ENCODE measurements at places on chromosomes 16 and 17. TPM values are rescaled to one million over a fixed set of nuclear protein-coding genes. Genes with fewer than 3 reads are reported as not detected.
A peak's percentile ranks its signal among the peaks of the same experiment; 100 is the strongest.

DNA sequence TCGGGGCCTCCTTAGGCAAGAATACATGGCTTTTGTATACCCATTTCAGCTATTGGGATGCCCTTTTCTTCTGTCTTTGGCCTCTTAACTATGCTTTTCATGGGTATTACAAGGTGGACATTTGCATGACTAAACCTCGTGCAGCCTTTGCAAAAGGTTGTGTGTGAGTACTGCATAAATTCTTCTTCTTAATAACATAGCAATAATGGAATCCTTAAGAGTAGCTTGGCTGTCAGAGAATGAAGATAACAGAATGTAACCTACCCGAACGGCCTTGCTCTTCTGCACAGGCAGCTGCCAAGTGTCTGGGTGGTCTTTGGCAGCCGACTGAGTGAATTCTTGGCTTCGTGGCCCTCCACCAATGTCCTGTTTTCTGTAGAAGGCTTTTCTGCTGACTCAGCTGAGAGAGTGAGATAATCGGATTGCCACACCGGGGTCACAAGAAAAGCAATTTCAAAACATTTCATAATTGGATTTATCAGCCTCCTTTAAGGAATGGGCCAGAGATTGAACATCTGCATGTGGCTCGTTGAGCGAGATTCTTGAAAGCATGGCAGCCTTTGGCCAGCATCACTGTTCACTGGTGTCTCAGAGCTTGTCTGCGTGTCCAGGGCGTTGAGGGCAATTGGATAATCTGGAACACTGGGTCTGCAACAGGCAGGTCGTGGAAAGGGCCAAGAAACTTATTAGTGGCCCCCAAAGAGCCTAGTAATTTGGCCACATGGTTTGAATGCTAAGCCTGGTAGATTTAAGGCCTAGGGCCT lies 13.4 kb downstream of the IRF8 start:
- DNase-seq: no peak

DNA sequence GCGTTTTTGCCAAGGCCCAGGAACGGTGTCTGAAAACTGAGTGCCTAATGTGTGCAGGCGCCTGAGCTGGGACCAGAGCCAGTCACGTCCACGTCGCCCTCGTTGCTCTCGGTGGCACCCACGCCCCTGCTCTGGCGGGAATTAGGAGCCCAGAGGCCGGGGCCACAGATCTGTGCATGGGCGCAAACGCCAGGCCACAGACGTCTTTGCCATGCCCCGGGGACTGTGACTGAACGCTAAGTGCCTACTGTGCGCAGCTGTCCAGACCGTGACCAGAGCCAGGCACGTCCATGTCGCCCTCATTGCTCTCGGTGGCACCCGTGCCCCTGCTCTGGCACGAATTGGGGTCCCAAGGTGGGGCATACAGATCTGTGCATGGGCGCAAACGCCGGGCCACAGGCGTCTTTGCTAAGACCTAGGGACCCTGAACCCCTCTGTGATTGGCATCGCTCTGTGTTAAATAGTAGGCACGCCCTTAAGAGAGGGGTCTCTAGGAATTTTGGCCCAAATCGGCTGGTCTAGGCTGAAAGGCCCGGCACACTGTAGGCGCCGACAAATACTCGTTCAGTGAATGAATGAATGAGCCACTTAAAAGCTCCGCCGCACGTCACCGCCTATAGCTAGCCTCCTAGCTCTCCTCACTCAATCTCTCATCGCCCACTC lies 827 bp upstream of the UBALD1 start:
- peak; percentile 58 for DNase-seq

DNA sequence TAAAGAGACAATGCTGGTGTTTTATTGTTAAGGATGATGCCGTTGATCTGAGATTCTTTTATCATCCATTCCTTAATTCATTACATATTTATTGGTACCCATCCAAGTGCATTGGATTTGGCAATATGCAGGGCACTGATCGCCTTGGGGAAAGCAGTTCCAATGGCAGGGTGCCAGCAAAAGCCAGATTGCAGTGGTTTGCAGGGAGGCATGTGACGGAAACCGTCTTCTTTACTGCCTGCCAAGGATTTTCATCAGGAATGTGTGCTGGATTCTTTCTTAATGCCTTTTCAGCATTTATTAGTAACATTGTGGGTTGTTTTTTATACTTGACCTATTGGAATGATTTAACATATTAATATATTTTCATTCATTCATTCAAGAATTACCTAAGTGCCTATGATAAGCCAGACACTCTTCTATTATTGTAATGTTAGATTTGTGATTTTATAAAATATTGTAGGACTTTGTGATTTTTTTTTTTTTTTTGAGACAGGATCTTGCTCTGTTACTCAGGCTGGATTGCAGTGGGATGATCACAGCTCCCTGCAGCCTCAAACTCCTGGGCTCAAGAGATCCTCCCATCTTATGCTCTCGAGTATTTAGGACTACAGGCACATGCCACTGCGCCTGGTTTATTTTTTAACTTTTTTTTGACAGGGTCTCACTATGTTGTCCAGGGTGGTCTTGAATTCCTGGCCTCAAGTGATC lies 93.4 kb upstream of the TNRC6A start:
- peak; percentile 81 for DNase-seq

- no peak for DNase-seq
These were observed 64.1 kb downstream of the NF1 start for GRCh38 chr17:31158746-31159377.

GRCh38 chr16:78284957-78285434 lies 185.5 kb downstream of the WWOX start:
- DNase-seq: no peak

GRCh38 chr17:66355510-66355909 lies 53.1 kb downstream of the PRKCA start:
- DNase-seq: no peak

DNA sequence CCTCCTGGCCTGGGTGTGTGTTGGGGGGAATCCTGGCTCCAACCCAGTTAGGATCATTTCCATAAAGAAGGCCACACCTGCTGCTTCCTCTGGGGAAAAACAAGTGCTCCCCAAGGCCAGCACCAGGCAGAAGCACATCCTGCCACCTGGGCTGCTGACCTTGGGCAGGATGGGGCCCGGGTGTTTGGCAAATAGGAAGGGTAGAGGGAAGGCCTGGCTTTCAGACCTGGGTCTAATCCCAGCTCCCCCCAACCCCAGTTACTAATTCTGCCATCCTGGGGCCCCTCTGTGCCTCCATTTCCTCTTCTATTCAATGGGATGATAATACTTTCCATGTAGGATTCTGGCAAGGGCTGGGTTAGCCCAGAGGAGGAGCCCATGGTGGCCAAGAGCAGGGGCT lies 3.0 kb upstream of the NLRC5 start:
- no peak for DNase-seq

GRCh38 chr16:57947261-57947660 lies 23.7 kb downstream of the CNGB1 start:
- DNase-seq: no peak

DNA sequence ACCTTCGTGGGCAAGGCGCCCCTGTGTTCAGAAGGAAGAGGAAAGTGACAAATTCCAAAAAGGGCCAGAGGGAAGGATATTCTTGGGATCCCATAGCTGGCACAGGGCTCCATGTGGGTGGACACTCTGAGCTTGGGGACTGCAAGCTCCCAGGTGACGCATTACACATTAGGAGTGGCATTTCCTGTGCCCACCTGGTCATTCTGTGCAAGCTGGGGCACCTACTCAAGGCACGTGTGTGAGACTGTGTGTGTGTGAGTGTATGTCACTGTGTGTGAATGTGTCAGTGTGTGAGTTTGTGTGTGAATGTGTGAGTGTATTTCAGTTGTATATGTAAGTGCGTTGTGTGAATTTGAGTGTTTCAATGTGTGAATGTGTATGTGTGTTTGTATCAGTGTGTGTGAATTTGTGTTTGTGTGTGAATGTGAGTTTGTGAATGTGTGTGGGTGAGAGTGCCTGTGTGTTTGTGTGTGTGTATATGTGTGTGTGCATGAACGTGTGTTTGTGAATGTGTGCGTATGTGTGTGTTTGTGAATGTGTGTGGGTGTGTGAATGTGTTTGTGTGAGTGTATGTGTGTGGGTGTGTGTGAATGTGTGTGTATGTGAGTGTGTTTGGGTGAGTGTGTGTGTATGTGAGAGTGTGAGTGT lies 1.6 kb upstream of the CD300A start:
- no peak for DNase-seq

DNA sequence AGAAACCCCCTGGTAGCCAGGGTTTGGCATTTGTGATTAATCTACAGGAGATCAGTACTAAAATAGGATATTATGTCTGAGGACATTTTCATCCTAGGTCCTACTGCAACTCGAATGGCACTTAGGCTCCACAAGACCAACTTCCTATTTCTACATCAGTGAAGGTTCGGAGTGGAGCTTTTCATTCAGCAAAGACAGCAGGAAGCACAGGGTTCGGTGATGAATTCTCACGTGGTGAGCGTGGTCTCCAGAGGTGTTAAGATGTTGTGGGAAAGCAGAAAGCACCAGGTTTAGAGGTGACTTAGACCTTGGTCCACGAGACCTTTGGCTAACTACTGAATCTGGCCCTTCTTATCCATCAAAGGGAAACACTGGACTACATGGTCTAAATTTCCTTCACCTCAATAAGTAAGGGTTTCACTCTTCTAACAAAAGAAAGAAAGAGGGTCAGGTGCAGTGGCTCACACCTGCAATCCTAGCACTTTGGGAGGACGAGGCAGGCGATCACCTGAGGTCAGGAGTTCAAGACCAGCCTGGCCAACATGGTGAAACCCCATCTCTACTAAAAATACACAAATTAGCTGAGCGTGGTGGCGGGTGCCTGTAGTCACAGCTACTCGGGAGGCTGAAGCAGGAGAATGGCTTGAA lies 13.9 kb upstream of the HELZ start:
- DNase-seq: no peak

DNA sequence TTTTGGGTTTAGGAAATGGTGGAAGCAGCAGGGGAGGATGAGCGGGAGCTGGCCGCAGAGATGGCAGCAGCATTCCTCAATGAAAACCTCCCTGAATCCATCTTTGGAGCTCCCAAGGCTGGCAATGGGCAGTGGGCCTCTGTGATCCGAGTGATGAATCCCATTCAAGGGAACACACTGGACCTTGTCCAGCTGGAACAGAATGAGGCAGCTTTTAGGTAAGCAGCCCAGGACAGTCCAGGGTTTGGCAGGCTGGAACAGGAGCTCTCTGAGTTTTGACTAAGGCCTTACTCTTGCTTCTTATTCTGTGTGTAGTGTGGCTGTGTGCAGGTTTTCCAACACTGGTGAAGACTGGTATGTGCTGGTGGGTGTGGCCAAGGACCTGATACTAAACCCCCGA lies 41.4 kb downstream of the SF3B3 start:
- no peak for DNase-seq

GRCh38 chr17:50107790-50108414 lies 12.8 kb downstream of the PDK2 start:
- DNase-seq: no peak

- DNase-seq: no peak
These were observed 116.3 kb downstream of the SOX9 start for GRCh38 chr17:72236980-72237633.

- DNase-seq: no peak
These were observed 742 bp upstream of the SLC9A5 start for GRCh38 chr16:67248073-67248400.

- peak; percentile 54 for DNase-seq
These were observed at the start of gene TMEM132E for GRCh38 chr17:34579017-34579946. Gene TMEM132E (plus strand): TSS chr17:34579582. CDS start chr17:34581077, 1,495 bp downstream.

DNA sequence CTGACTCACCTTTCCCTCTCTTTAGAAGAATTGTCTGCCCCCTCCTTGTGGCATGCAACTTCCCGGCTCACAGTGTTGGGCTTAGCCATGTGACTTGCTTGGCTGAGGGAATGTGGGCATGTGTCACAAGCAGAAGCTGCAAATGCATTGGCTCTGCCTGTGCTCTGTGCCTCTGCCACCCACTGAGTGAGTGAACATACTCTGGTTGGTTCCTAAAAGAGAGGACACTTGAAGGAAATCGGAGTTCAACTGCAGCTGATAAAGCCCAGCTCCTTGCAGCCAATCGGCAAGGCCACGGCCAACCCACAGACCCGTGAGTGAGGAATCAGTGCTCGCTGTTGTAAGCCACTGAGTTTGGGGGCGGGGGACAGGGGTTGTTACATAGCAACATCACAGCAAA lies 10.9 kb upstream of the GINS2 start:
- no peak for DNase-seq

- no peak for DNase-seq
These were observed 17.1 kb downstream of the PMP22 start for GRCh38 chr17:15247891-15248529.

DNA sequence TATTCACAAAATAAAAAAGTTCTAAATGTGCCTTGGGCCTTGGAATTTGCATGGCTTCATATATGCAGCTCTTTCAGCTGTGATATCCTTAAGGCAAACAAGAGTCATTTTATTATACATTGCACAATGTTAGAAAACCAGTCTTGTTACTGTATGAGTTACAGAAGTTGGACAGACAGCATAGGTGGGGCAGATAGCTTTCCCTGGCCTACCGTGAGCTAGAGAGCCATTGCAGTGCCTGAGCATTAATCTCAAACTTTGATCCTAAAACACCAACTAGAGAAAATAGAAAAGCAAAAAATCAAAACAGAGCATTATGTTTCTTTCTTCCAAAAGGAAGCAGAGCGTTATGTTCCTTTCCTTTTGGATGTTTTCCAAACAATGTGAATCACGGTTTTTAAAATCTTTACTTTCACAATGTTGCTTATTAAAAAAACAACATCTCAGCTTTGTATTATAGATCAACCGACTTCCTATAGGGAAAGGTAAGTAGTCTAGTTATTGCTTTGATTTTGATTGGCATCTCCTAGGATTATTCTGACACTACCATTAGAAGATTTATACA lies 32.2 kb downstream of the ARHGAP44 start:
- DNase-seq: no peak

- DNase-seq: no peak
These were observed 3.5 kb downstream of the ZNF629 start for GRCh38 chr16:30783280-30784109.

GRCh38 chr16:3589441-3589921 lies 12.3 kb upstream of the NLRC3 start:
- no peak for DNase-seq

DNA sequence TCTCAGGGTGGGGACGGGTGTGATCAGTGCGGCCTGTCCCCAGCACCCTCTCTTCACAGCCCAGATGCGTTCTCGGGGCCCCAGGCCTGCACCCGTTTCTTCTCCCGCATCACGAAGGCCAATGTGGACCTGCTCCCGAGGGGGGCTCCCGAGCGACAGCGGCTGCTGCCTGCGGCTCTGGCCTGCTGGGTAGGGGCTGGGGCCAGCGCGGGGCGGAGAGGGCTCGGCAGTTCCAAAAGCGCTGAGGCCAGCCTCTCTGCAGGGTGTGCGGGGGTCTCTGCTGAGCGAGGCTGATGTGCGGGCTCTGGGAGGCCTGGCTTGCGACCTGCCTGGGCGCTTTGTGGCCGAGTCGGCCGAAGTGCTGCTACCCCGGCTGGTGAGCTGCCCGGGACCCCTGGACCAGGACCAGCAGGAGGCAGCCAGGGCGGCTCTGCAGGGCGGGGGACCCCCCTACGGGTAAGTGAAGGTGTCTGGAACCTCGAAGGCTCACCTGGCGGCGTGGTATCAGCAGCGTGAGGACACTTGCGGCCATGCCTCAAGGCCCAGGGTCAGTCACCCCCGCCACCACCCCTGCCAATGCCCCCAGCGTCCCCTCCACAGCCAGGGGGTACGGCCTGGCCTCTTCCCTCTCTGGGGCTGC lies 4.4 kb downstream of the MSLN start:
- no peak for DNase-seq

GRCh38 chr17:39151943-39152818 lies 744 bp upstream of the PLXDC1 start:
- DNase-seq: no peak

INCA1 gene
- total RNA-seq: 1.8 TPM

SCRN2 gene
- total RNA-seq: 32.2 TPM

KIF19 gene
- 0.62 TPM for total RNA-seq

LGALS9B gene
- total RNA-seq: not detected

CENPX gene
- total RNA-seq: 37.2 TPM

KCNG4 gene
- total RNA-seq: not detected

OMG gene
- 0.56 TPM for total RNA-seq

PGAP6 gene
- total RNA-seq: 33.5 TPM

MAP2K6 gene
- 3.2 TPM for total RNA-seq

NOG gene
- 0.13 TPM for total RNA-seq
